IMR-90 (cell line): ENCODE measurements at places on chromosomes 6 and 20. TPM values are rescaled to one million over a fixed set of nuclear protein-coding genes. Genes with fewer than 3 reads are reported as not detected.

TFB1M gene
- 22.4 and 28.1 TPM in 2 replicates for total RNA-seq

SLC22A3 gene
- not detected in 2 replicates for total RNA-seq

TBX18 gene
- total RNA-seq: 0.83 and 1.3 TPM in 2 replicates

DSN1 gene
- total RNA-seq: 16.3 and 18.3 TPM in 2 replicates

GMPR gene
- 6.3 and 6.7 TPM in 2 replicates for total RNA-seq

CDH4 gene
- 1.6 and 2.2 TPM in 2 replicates for total RNA-seq
